ENCODE measurements at places on chromosomes 3 and 15.

- DNase-seq: no peak
Observed at GRCh38 chr3:77254967-77255831, 215.3 kb downstream of the ROBO2 start.

GRCh38 chr15:25670025-25670554 lies 193.0 kb downstream of the ATP10A start:
- DNase-seq: no peak

DNA sequence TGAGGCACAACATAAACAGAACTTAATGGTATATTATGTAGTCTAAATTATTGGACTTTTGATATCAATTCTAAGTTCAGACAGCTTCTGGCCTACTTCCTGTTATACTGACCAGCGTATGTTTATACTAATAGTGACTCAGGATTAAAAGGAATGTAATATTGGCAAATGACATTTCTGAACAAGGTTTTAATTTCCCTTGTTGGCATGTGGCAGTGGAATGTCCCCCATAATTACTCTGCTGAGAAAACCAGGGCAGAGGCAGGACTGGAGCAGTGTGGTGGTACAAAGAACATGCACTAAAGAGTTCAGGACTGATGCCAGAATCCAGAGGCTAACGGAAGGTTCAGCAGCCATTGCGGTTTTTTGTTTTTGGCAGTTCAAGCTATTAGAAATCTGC lies 184.0 kb downstream of the KCNAB1 start:
- DNase-seq: no peak

DNA sequence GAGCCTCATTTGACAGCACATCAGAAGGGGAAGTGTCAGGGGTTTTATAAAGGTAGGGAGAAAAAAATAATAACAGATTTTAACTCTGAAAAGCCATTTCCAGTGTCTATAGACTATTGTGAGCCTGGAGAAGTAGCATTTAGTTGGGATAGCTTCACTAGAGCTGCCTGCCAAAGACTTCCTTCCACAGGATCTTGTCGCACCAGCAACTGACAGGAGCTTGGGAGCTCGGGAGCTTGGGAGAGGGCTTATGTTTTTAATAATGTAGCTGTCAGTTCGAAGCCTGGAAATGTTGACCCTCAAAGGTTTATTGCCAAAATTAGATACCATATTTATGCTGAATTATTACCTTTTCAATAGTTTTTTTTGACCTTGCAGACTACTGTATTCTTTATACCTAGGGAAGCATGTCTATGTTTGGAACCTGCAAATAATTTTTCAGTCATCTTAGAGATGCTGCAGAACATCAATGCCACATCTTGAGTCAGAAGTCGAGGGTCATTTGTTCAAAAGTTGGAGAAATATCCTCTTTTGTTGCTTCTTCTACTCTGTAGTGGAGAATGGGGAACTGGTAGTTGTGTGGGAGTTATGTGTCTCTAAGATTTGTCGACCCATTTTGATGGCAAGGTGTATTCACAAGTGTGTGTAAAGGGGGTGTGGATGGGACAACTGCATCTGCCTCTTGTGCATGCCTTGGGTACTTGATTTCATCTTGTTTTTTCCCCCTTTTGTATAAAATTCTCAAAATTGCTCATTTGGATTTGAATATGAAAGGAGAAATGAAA lies 41.7 kb downstream of the ARPP21 start:
- no peak for DNase-seq

DNA sequence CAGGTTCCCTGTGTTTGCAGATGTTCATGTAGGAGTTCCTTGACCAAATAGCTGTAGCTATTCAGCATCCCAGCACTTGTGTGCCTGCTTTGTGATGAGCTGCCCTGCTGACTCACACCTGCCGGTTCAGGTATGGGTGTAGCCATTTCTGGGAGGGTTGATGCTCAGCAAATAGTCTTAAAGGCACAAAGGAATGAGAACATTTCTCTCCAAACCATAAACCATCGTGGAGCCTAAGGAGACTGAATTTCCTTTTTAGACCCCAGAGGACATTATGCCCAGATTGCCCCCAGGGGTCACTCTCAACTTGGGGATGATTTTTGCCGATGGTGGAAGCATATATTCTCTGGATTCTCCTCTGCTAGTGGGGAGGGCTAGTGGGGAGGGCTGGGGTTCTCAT lies 80.6 kb downstream of the ADAMTSL3 start:
- no peak for DNase-seq

- no peak for DNase-seq
Observed at GRCh38 chr3:149542375-149543312, 68.1 kb downstream of the TM4SF4 start.
